ENCODE measurements at places on chromosomes 5 and 9. TPM values are rescaled to one million over a fixed set of nuclear protein-coding genes. Genes with fewer than 3 reads are reported as not detected.

GRM6 gene
- total RNA-seq: not detected

DNA sequence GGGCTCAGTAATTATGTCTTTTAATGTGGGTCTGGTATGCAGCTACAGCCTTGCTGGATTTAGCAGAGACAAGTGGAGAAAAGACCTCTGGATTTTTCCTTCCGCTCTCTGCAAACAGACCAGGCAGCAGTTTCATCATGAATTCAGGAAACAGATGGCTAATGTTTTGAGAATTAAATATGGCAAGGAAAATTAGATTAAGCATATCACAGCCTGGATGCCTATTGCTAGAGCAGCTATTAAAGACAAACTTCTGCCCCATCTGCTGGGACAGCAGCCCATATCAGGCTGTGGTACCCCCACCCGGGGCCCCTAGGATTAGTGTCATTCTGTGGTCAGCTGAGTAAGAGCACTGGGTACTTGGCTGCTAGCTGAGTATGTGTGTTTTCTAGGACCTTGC, 6.2 kb downstream of the SKP2 start:
- DNase-seq: no peak

DNA sequence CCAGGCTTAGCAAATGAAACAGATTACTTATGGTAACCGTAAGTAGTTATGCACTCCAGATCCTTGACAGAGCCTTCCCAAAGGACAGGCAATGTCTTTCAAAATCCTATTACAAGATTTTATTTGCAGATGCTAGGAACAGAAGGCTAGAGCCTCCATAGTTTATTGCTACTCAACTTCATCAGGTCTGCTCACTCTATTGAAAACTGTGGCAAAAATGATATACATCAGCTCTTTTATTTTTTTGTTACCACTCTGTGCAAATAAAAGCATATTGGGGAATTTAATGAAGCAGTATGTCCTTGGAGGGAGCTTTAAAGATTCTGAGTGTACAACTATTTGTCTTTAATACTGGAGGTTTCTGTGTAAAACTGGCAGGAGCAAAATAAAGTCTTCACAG, 46.5 kb downstream of the SLC44A1 start:
- DNase-seq: no peak

DNA sequence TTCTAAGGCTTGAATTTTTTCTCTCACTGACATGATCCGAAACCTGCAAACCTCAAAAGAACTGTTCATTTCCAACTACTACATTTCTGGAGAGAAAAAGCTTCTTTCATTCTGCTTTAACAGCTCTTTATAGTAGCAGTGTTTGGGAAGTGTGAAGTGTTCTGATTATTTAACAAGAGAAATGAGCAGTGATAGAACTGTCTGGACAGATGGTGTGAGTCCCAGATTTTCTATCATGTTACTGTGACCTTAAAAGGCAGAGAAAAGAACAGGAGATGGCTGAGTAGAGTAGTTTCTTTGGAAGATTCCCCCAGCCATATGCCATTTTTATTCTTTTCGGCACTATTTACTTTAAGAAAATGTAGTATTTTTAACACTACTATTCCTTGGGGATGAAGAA, 41.3 kb upstream of the TAL2 start:
- no peak for DNase-seq

DNA sequence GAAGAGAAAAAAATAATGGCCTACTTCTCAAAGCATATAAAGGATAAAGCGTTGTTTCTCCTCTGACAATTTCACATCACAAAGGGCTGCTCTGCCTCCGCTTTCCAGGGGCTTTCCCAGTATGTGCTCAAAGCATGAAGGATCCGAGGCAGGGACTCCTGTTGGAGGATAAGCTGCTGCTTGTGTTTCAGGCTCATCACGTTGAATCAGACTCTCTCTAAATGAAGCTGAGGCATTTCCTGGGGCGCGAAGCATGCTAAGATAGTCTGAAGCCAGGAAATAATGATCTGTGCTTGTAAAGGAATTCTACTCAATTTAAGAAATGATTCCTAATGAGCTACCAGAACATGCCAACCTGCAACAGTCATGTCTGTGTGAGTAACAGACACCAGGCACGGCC, 97.5 kb downstream of the MARCHF11 start:
- no peak for DNase-seq

PROB1 gene
- 5.7 TPM for total RNA-seq

ADAMTS12 gene
- 48.4 TPM for total RNA-seq

PPP2R2B gene
- total RNA-seq: not detected

DNA sequence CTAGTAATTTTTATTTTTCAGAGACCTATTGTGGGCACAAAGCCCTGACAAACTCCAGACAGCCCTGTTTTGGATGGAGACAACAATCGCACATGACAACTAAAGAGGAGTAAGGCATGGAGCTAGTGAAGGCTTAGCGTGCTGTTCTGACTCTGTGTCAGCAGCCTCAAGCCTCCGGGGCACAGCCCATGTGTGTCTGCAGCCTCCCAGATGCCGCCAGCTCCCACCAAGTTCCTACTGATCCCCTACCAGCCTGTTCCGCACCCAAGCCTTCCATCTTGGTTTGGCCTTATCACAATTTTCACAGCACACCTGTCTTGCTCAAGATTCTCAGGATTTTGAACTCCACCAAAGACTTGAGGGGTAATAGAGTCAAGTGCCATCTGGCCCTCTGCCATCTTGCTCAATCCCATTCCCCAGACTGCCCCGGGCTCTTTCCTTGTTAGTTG, 70.3 kb upstream of the SH3PXD2B start:
- DNase-seq: no peak

DNA sequence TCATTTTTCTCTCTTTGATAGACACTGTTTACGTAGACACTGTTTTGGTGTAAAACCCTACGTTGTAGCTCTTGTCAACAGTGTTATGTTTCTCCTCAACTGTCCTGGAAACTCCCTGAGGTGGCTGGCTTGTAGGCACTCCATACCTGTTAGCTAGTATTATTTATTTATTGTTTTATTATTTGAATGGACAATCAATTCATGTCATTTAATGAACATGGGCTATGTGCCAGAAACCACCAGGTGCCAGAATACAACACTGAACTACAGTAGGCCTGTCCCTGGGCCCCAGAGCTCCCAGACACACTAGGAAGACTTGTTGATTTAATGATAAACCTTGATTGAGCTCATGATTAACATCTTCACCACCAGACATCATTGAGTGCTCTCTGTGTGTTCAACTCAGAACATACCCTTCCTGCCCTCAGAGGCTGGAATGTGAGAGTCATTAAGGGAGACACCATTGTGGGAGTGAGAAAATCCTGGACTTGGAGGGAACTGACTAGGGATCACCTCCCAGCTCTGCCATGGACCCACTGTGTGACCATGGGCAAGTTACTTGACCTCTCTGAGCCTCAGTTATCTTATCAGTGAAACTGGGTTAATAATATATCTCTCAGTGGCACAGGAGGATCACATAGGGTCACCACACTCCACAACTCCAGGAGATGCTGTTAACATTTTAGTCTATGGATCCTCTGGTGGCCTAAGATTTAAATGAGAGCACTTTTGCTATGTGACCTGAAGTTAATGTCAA, 19.2 kb downstream of the IRF1 start:
- DNase-seq: no peak

All from HFFc6 (cell line).